Erythroblast (primary cell): ENCODE measurements at places on chromosomes 7 and 10.
A peak's percentile ranks its signal among the peaks of the same experiment; 100 is the strongest.

DNA sequence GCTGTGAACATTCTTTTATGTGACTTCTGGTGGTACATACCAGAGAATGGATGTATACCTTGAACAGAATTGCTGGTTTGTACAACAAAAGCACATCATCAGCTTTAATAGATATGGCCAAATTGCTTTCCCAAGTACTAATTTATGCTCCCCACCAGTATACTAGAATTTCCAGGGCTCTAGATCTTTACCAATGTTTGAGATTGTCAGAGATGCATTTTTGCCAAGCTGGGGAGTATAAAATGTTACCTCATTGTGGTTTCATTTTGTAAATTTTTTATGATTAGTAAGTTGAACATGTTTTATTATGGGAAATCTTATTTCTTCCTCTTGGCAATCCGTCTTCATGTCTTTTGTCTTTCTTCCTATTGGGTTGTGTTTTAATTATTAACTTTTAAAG is 179.9 kb upstream of the TMEM106B start:
- DNase-seq = no peak

DNA sequence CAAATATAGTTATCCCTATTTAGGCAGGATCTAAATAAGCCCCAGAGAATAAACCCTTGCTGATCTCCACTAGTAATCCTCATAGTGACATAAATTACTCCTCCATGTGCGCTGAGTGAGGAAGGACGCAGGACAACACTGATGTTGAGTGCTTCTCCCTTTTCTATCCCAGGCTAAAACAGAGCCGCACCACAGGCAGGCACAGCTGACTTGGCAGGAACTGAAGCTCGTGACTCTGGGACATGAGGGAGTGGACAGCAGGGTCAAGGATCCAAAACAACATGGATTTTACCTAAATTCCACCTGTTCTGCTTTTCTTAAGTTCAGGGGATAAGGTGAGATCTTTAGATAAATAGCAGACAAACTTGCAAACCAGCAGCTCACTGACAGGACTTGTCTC is 46.0 kb downstream of the VOPP1 start:
- no peak for DNase-seq

GRCh38 chr10:13627459-13628310 is 40.9 kb downstream of the PRPF18 start:
- DNase-seq = no peak

GRCh38 chr10:133277993-133278576 is 1.4 kb upstream of the ADAM8 start:
- DNase-seq = no peak

- DNase-seq = peak; percentile 78
Measured at GRCh38 chr10:30639946-30640786, 10.6 kb upstream of the LYZL2 start.

GRCh38 chr7:158828133-158829020 is 932 bp downstream of the ESYT2 start:
- DNase-seq = peak; percentile 82

- no peak for DNase-seq
Measured at GRCh38 chr7:44733708-44734481, 14.8 kb upstream of the ZMIZ2 start.

DNA sequence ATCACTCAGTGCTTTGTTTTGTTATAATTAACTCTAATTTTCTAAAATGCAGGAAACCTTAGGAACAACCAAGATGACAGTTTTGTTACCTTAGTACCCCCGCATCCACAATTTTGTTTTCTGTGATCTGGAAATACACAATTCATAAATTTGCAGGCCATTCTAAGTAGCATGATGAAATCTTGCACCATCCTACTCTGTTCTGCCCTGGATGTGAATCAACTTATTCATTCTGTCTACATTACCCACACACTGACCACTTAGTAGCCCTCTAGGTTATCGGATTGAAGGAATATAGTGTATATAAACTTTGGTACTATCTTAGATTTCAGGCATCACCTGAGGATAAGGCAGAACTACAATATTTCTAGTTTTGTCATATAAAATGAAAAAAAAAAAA is 155.9 kb downstream of the CTTNBP2 start:
- DNase-seq = no peak

- no peak for DNase-seq
Measured at GRCh38 chr10:96448021-96448457, 65.7 kb downstream of the TLL2 start.

DNA sequence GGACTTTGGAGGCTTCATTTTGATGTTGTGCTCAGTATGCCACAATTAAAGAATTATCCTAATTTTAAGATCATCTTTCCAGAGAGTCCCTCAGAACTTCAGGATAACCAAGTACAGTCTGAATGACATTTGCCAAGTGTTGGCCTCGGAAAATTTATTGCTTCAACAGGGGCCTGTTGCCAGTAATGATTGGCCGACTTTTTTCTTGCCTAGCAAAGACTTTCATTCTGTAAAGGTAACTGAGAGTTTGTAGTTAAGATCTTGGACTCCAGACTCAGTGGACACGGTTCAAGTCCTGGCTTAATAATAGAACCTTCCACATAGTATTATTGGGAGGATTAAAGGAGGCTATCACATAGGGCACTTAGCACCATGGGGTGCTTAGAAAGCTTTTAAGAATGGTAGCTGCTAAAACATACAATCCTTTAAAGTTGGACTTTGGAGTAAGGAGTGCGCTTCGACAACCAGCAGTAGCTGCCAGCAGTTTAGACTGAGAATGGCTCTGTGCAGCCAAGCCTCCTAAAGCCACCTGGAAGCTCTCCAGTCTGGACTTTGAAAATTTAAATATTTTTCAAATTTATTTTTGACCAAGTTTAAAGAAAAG is 90.0 kb downstream of the PLCE1 start:
- no peak for DNase-seq

DNA sequence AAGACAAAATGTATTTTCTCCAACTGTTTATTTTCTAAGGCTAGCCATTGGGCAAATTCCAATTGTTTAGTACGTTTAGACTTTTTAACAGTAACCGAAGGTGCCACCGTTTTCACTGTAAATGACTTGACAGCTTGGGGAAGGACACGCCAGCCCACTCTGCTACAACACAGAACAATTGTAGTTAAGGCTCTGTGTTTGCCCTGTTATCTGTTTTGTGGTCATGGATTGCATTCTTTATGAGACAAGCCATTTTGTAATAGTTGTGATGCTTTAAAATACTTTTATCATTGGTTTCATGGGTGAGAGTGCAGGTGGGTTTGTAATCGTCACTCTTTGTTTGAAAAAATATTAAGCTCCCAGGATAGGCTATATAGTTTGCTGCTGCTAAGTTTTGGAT is 6.6 kb upstream of the PITRM1 start:
- no peak for DNase-seq

DNA sequence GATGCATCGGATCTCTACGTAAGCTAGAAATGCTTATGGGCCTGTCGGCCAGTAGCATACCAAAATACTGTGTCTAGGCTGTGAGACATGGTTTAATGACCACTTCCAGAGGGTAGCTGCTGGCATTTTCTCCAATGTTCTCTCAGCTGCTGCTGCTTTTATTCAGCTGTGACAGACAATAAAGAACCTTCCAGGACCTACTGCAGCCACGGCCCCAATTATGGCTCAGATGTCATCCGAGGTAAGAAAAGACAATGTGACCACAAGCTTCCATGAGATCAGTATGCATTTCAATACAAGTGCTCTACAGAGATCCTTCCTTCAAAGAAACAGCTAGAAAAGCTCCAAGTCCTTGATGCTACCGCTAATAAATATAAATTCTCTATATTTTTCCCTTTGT is 256.2 kb downstream of the SDHAF3 start:
- no peak for DNase-seq

DNA sequence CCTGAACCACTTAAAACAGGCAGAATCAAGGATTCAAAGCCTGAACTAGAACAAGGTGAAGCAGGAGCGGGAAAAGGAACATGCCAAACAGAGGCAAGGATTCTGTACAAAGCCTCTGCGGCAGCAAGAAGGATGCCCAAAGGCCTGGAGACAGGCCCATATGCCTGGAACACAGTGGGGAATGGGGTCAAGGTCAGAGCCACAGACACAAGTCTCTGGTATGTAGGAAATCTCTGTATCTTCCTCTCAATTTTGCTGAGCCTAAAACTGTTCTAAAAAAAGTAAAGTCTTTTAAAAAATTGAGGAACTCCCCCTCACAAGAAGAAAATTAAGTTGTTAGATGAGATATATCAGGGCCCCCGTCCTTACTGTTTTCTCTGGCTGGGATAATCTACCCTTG is 175.9 kb upstream of the GHITM start:
- DNase-seq = no peak

- no peak for DNase-seq
Measured at GRCh38 chr7:75945297-75946168, 30.6 kb downstream of the POR start.

- peak; percentile 38 for DNase-seq
Measured at GRCh38 chr7:47546733-47547494, 35.0 kb downstream of the TNS3 start.

DNA sequence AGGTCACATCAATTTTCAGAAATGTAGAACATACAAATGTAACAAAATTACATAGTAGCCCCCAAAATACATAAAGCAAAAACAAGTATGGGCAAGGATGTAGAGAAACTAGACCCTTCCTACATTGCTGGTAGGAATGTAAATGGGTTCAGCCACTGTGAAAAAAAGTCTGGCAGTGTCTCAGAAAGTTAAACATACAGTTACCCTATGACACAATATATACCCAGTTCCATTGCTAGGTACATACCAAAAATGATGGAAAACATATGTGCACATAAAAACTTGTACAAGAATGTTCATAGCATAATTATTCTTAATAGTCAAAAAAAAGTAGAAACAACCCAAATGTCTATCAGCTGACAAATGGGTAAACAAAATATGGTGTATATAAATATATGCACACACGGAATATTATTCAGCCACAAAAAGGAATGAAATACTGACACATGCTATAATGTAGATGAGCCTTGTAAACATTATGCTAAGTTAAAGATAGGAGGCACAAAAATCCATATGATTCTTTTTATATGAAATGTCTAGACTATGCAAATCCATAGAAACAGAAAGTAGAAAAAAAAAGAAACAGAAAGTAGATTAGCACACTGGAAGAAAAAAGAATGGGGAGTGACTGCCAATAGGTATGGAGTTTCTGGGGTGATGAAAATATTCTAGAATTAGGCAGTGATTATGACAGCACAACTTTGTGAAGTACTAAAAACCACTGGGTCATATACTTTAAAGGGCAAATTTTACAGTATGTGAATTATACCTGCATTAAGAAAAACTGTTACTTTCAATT is 13.5 kb downstream of the HERPUD2 start:
- no peak for DNase-seq

DNA sequence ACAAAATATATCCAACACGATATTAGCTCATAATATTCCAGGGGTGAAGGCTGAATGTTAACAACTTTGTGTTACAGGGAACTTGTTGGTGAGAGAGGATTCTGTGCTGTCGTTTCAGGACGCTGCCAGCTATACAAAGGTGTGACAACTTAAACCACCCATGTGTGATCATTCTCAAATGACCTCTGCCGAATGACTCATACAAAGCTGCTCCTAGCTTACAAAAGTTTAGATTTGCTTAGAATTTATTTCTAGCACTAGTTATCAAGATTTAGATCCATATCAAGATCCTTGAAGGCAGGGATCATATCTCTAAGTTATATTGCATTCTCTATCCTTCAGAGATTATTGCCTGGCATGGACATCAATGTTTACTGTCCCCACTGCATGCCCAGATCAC is 65.3 kb downstream of the COBL start:
- no peak for DNase-seq

- no peak for DNase-seq
Measured at GRCh38 chr10:128091636-128092210, 34.5 kb downstream of the MKI67 start.

DNA sequence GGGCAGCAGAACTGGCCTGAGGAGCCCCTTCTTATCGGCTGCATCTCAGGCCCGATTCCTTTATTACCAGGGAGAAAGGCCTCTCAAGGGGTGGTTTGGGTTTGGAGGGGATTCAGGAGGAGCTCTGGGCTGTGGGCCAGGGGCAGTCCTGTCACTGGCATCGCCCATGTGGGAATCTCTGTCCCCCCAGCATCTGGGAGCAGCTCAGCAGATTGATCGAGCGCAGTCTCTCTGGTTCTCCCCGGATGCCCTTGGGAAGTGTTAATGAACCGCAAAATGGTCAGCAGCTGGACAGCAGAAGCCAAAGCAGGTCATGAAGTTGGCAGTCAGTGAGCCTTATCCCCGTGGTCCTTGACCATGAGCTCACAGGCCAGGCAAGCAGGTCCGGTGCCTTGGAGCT is 104.4 kb upstream of the ANLN start:
- no peak for DNase-seq

- no peak for DNase-seq
Measured at GRCh38 chr7:29444267-29444666, 119.4 kb upstream of the PRR15 start.

- no peak for DNase-seq
Measured at GRCh38 chr7:44077061-44077460, 5.3 kb downstream of the POLM start.

DNA sequence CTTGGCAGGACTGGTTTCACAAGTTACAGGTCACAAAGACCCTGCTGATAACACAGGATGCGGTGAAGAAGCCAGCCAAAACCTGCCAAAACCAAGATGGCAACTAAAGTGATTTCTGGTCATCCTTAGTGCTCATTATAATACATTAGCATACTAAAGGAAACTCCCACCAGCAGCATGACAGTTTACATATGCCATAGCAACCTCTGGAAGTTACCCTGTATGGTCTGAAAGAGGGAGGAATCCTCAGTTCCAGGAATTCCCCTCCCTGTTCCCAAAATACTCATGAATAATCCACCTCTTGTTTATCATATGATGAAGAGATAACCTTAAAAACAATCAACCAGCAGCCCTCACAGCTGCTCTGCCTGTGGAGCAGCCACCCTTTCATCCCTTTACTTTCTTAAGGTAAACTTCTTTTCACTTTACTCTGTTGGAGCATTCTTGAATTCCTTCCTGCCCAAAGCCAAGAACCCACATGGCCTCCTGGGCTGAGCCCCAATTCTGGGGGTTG is 21.9 kb downstream of the DPY19L1 start:
- no peak for DNase-seq

DNA sequence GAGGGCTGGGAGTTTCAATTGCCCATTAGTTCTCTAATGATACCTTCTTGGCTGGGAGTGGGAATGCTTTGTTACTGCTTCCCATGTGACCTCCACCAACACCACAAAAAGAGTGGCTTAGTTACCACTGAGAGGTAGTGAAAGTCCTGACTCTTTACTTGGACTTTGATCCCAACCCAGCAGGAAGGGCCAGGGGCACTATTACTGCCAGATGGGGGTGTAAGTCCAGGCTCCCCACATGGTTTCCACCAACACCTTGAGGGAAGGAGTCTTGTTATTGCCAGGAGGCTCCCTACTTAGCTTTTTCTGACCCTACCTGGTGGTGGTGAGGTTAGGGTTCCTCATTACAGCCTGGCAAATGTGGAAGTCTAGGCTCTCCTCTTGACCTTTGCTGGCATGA is 11.4 kb downstream of the GGCT start:
- no peak for DNase-seq
